NCI-H1048 (cell line): ENCODE measurements at places on chromosomes 2 and 18.

GRCh38 chr2:236833501-236834073 is 252.1 kb upstream of the COPS8 start:
- no peak for DNase-seq

GRCh38 chr2:28276076-28276618 is 116.5 kb upstream of the FOSL2 start:
- DNase-seq, result no peak

DNA sequence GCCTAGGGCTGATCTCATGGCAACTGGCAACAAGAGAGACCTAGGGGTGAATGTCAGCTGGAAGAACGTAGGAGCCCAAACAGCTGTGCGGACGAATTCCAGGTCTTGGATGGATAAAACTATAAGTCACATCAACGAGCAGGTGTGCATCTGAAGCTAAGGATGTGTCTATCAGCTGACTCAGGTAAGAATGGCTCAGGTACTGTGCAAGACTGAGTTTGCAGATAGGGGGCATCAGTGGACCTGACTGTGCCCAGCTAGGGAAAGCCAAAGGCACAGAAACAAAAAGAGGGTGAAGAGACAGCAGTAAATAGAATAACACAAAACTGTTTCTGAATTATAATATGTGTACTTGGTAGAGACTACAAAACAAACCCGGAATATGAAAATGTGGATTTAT is 357.3 kb downstream of the ZEB2 start:
- DNase-seq, result no peak

DNA sequence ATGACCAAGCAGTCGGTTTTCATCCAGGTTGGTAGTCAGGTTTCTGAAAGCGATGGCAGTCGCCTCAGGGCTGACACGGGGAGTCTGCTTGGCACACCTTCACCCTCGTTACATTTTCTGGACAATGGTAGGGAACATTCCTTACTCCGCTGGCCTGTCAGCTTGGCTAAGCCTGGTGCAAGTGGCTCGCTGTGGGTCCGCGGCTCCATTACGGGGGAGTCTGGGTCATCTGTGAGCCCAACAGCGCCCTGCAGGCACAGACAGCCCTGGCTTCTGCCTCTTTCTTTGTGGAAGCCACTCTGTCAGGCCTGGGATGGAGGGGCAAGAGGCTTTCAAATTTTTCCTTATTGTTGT is 95.6 kb downstream of the HDAC4 start:
- DNase-seq, result no peak

DNA sequence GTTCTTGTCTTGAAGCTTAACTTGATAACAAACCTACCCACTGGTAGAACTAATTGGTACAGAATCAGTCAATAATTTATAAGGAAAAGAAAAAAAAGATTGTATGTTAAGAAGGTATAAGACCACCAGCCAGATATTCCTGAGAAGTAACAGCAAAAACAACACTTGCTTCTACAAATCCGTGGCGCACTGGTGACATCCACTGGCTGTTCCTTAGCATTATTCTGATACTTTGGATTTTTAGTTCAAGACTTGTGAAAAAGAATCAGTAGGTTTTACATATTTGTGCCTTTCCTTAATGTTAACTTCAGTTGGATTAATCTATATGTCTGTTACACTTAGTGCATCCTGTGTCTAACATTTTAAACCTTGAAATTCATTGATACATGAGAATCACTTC is 141.8 kb downstream of the GRB14 start:
- DNase-seq, result no peak

DNA sequence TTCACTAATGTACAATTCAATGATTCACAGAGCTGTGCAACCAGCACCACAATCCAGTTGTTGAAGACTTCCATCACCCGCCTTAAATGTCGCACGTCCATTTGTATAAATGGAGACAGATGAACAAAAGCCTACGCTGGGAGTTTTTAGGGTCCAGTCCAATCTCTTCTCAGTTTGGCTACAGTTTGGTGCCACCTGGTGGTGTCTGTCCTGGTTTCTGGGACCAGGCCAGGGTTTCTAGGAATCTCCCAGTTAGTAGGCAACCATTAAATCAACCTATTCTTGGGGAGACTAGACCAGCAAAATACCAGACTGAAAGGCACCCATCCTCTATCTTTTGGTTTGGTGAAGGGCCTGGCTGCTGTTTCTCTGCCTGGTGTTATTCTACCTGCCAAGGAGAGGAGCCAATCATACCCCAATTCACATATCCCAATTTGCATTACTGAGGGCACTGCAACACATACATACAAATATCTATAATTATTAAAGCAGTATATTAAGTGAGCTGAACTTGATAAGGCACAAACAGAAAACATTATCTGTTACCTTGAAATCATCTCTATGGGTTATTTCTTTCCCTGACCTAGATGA is 3.2 kb upstream of the DDX1 start:
- no peak for DNase-seq

- no peak for DNase-seq
These were observed 764.6 kb upstream of the PKDCC start for GRCh38 chr2:41283079-41283775.

DNA sequence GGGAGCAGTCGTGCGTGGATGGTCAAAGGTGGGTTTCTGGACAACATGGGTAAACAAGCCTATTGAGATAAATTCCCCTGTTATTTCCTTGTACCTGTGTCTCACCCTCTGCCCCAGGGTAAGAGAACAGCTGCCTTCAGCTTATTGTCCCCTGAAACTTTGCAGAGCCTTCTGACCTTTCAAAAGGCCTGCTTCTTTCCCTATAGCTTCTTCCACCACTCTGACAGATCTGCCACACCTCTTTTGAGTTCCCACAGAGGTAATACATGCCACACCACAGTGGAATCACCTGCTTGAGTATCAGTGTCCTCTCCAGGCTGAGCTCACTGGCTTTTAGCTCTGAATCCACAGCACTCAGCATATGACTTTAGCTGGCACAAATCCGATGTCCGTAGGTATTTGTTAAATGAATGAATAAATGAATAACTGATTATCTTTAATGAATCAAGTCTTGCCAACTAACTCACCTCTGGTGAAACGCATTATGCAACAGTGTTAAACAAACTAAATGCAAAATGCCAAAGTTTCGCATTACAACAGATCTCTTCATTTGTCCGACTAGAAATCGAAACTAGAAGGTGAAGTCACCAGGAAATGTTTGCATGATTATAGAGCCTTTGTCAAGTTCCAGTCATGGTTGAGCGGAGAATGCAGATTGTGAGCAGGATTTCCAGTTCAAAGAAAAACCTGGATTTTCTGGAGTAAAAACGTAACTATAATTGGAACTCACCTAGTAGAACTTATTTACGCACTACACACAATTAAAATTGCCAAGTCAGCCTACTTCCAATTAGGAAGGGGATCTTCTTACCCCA is 16.4 kb downstream of the DYNAP start:
- DNase-seq, result peak; percentile 80

GRCh38 chr18:61628085-61628484 is 264.7 kb downstream of the RNF152 start:
- DNase-seq, result no peak

- no peak for DNase-seq
These were observed 327.1 kb downstream of the GALNT13 start for GRCh38 chr2:154198866-154199265.

GRCh38 chr2:174730698-174731018 is 33.6 kb downstream of the CHRNA1 start:
- no peak for DNase-seq

DNA sequence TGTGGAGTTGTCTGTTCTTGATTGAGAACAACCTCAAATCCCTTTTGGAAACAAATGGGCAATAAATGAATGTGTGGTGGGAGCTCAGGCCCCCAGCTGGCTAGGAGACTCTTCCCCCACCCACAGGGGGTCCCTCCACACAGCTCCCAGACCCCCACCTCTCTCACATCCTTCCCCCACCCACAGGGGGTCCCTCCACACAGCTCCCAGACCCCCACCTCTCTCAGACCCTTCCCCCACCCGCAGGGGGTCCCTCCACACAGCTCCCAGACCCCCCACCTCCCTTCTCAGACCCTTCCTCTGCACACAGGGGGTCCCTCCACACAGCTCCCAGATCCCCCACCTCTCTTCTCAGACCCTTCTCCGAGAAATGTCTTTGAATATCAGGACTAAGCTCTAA is 79.0 kb upstream of the CTDP1 start:
- DNase-seq, result no peak

GRCh38 chr2:71478806-71479205 is 25.4 kb downstream of the DYSF start:
- no peak for DNase-seq

DNA sequence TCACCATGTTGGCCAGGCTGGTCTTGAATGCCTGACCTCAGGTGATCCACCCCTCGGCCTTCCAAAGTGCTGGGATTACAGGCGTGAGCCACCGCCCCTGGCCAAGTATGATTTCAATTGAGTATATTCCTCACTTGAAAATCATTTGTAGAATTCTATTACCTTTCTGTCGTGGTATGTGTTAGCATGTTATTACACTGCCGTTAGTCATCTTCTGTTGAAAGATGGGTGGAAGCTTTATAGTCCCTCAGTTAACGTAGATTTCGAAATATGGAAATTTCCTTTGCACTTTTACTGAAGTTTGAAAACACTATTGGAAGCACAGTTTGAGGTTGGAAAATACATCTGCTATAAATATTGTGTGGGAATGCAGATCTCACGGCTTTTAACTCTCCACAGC is 14.7 kb downstream of the NIFK start:
- DNase-seq, result no peak

GRCh38 chr2:190649798-190650390 is 1.0 kb downstream of the NAB1 start:
- no peak for DNase-seq

DNA sequence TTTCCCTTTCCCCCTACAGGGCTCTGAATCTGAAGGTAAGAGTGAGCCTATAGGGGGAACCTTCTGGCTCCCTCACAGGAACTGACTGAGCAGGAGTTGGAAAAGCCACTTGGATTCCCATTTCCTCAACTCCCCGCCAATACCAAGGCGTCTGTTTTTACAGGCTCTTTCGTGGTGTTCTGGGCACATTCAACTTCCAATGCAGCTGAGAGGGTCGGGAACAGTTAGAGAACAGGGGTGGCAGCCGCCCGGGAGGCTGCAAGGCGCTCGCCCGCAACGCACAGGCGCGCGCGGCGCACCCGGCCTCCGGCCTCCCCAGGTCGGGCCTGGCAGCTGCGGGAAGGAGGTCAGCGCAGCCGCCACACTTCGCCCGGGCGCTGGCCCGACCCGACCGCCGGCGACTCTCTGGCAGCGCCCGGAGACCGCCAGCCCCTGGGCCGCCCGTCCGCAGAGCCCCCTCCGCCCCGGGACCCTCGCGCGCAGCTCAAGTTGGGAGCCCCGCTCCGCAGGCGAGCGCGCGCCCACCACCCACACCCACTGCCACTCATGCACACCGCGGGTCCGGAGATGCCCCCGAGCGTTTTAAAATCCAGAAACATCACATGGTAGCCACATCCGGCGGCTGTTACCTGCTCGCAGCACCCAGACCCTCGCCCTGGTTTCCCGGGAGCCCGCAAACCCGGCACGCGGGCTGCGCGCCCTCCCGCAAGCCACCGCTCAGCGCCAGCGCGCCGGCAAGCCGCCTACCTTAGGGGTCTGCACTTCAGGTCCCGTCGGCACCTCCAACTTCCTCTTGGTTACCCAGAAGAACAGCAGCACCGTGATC is 816 bp downstream of the GALNT14 start:
- no peak for DNase-seq

- DNase-seq, result no peak
These were observed 225.1 kb upstream of the LRRTM1 start for GRCh38 chr2:80529466-80530165.

- no peak for DNase-seq
These were observed 1.2 kb downstream of the MYL12A start for GRCh38 chr18:3248658-3249359.

- no peak for DNase-seq
These were observed 39.1 kb upstream of the GALNT3 start for GRCh38 chr2:165833156-165833555.

DNA sequence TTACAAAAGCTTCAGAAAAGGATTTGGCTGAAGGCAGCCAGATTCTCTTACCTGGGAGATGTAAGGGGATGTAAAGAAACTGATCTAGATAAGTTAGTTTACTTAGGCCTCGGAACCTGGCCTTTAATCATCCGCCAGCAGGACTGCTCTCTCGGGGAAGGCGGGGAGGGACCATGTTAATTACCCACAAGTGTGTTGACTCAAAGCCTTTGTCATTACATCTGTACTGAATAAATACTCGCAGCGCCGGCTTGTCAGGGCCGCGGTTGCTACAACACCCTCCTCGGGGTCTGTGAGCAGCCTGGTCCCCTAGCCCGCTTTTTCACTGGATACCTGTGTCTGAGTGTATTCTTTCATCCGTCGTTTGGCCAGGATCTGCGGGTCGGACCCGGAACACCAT is 6.7 kb downstream of the CHMP3 start:
- DNase-seq, result no peak

GRCh38 chr2:8462899-8463648 is 218.8 kb upstream of the ID2 start:
- no peak for DNase-seq

DNA sequence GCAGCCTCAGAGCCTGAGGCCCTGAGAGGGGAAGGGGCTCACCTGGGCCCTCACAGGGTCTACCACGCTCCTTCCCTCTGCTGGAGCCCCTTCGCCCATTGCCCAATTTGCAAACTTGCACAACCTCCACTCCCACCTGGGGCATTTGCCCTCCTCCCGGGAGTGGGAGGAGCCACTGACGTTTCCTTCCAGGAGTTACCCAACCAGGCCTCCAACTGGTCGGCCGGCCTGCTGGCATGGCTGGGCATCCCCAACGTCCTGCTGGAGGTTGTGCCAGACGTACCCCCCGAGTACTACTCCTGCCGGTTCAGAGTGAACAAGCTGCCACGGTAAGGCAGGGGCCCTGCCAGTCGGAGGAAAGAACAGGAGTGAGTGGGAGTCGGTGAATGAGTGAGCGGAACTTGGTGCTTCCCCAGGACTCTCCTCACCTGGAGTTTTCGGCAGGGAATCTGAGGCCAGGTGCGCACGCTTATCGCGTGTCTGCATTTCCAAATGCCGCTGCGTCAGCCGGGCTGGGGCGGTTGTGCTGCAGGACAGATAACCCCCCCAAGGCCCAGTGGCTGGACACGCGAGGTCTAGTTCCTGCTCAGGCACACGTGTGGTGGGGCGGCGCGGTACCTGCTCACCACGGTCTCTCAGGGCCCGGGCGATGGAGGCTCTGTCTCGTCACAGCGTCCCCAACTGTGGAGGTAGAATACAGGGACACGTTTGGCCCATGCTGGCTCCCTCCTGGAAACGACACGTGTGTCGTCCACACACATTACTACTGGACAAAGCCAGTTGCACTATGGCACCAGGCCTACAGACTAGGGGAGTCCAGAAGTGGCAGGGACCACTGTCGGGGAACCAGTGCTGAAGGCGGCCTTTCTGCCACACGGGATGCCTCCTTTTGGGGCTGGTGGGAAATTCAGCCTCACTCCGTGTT is 11.7 kb downstream of the ANO7 start:
- DNase-seq, result no peak

GRCh38 chr2:47038656-47039488 is 116.2 kb downstream of the STPG4 start:
- no peak for DNase-seq

DNA sequence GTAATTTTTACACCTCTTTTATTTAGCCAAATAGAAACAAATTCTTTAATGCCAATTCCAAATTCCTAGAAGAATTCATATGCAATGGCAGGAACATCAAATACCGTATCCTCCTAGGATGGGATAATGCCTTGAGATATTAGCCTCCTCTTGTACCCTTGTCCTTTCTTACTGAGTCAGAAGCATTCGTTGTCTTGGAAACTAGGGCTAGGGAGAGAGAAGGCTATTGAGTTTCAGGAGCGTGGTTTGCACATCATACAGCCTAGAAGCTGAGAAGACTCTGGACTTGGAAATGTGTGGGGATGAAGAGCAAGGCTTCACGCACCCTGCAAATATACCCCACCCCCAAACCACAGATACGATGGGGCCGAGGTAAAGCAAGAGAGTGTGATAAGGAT is 300.7 kb downstream of the SP3 start:
- no peak for DNase-seq
